ENCODE measurements at places on chromosomes 7 and 10. TPM values are rescaled to one million over a fixed set of nuclear protein-coding genes. Genes with fewer than 3 reads are reported as not detected.

- no peaks in the 10 kb centered on the region for H3K36me3 ChIP-seq
- DNase-seq, result no peak
- H3K27ac ChIP-seq, result no peak overlapping the region
- H3K4me3 ChIP-seq, result no peak overlapping the region
Observed at GRCh38 chr10:4780782-4781181, 45.2 kb upstream of the AKR1E2 start.

- H3K4me1 ChIP-seq, result no peaks in the 10 kb centered on the region
- peaks cover 17% of the 10 kb centered on the region for H3K36me3 ChIP-seq
- H3K27ac ChIP-seq, result no peak overlapping the region
- no peak for DNase-seq
Observed at GRCh38 chr7:102089175-102090098, 197.2 kb upstream of the SH2B2 start.

GRCh38 chr7:69898189-69898588, 299.9 kb downstream of the AUTS2 start:
- no peaks in the 10 kb centered on the region for H3K27me3 ChIP-seq
- no peak overlapping the region for H3K4me3 ChIP-seq
- H3K4me1 ChIP-seq, result no peaks in the 10 kb centered on the region
- DNase-seq, result no peak
- H3K27ac ChIP-seq, result no peak overlapping the region

DNA sequence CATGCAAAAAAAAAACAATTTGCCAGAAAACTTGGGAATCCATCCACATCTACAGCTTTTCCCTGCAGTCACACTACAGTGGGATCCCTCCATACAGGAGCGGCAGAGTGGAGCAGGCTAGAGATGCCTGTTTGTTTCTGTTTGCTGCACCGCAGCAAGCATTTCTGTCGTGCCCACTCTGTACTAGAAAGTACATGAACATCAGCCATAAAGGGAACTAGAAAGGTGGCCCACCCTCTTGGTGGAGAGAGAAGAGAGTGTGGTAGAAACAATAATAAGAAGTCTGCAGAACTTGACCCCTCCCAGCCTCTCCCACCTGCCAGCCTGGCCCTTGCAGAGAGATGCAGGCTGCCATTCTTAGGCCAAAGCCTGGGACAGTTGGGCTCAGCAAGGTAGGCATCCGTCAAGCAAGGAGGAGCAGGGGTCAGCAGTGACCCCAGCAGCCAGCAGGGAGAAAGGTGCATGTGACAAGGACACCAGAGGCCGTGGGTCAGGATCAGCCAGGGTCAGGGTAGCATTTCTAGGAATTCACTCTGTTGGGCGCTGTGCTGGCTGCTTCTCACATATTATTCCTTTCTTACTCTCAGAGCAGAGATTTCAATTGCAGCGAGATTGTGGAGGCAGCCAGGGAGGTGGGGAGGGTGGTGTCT, 171.8 kb downstream of the EGFR start:
- no peak overlapping the region for H3K27ac ChIP-seq
- H3K4me1 ChIP-seq, result no peaks in the 10 kb centered on the region
- no peak overlapping the region for H3K4me3 ChIP-seq
- peaks cover 13% of the 10 kb centered on the region for H3K27me3 ChIP-seq
- no peak for DNase-seq

GRCh38 chr7:159088016-159088865, 56.4 kb downstream of the VIPR2 start:
- H3K27ac ChIP-seq, result no peak overlapping the region
- no peaks in the 10 kb centered on the region for H3K27me3 ChIP-seq
- peak; percentile 3 for DNase-seq
- no peaks in the 10 kb centered on the region for H3K4me1 ChIP-seq
- H3K36me3 ChIP-seq, result no peaks in the 10 kb centered on the region

DNA sequence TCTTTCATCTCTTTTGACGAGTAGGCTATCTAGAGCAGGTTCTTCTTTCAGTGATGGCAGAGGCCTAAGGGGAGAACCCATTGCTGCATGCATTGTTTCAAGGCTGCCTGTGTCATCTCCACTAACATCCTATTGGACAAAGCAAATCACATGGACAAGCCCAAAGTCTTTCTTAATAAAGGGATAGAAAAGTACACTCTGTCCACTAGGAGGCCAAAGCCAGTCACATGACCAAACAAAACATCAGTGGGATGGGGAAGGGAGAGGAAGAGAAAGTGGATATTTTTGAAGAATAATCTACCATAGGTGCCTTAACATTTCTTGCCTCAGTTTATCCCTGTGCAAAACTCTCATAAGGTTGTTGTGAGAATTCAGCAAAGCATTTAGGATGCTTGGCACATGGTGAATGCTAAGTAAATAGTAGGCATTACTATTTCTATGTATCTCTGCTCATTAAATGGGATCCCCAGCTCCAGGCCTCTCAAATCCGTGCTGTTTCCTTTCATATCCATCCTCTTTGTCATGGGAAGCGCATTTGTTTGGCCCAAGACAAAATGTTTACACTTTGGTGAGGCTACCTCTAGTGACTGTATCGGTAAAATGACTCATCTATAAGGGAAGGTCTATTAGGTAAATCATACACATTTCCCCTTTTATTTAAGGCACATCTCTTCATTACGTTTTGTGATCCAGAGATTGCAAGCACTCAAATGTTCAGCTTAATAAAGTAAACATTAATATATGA, 16.7 kb upstream of the CADPS2 start:
- no peak overlapping the region for H3K27ac ChIP-seq
- no peak for DNase-seq
- H3K4me3 ChIP-seq, result no peak overlapping the region
- no peaks in the 10 kb centered on the region for H3K4me1 ChIP-seq
- H3K27me3 ChIP-seq, result no peaks in the 10 kb centered on the region

GRCh38 chr7:101746314-101746713, 71.1 kb upstream of the CUX1 start:
- DNase-seq, result no peak
- H3K4me1 ChIP-seq, result peaks cover 2% of the 10 kb centered on the region
- no peak overlapping the region for H3K27ac ChIP-seq
- H3K36me3 ChIP-seq, result no peaks in the 10 kb centered on the region
- no peak overlapping the region for H3K4me3 ChIP-seq
- peaks cover 4% of the 10 kb centered on the region for H3K27me3 ChIP-seq

DNA sequence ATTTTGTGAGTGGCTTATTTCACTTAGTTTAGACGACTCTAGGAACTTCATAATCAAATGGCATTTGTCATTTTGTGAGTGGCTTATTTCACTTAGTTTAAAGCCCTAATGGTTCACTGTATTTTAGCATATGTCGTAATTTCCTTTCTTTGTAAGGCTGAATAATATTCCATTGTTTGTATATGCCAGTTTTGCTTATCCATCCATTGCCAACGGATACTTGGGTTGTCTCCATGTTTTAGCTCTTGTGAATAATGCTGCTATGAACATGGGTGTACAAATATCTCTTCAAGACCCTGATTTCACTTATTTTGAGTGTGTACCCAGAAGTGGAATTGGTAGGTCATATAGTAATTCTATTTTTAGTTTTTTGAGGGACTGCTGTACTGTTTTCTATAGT, 31.8 kb downstream of the DOCK1 start:
- DNase-seq, result no peak
- H3K27me3 ChIP-seq, result no peaks in the 10 kb centered on the region
- no peak overlapping the region for H3K4me3 ChIP-seq
- no peak overlapping the region for H3K27ac ChIP-seq
- H3K4me1 ChIP-seq, result no peaks in the 10 kb centered on the region

CYP2C9 gene
- total RNA-seq, result not detected

ACBD7 gene
- 1.9 TPM for total RNA-seq

INMT gene
- total RNA-seq, result not detected

COL13A1 gene
- not detected for total RNA-seq

TAS2R41 gene
- not detected for total RNA-seq

Measured in activated CD4-positive, alpha-beta memory T cell treated with anti-CD3 and anti-CD28 coated beads for 36 hours (primary cell).